ENCODE measurements at places on chromosomes 2 and 18.

DNA sequence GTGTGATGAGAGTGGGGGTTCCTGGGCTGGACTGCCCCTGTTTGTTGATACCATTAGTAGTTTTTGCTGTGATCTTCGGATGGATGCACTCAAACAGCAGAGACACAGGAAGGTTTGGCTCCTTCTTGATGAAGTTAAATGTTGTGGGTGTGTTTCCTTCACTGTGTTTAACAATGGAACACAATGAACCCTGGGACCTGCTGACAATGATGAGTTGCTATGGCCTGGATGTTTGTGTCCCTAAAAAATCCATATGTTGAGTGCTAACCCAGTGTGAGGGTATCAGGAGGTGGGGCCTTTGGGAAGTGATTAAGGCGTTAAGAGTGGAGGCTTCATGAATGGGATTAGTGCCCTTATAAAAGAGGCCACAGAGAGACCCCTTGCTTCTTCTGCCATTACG lies 237.4 kb upstream of the HS6ST1 start:
- no peak for DNase-seq

- no peak for DNase-seq
These were observed 21.3 kb upstream of the VRK2 start for GRCh38 chr2:58025150-58025933.

- no peak for DNase-seq
These were observed 1000.2 kb downstream of the TDRD15 start for GRCh38 chr2:22124003-22124402.

- DNase-seq: no peak
These were observed 901 bp downstream of the FEZ2 start for GRCh38 chr2:36597003-36597531.

GRCh38 chr2:131577812-131578211 lies 50.1 kb downstream of the CCDC74A start:
- no peak for DNase-seq

- no peak for DNase-seq
These were observed 261.2 kb downstream of the LOXHD1 start for GRCh38 chr18:46395795-46396194.

DNA sequence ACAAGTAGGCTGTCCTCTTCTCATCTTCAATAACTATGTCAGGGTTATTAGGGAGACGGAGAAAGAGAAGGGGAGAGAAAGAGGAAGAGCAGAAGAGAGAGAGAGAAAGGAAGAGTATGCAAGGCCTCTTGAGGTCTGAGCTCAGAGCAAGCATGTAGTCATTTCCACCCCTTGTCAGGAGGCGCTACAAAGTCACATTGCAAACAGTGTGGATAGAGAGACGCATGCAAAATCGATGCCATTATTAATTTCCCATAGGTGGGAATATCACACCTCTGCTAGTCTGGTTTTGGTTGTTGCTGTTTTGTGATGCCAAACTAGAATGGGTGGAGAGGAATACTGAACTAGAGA lies 24.2 kb upstream of the SERPINE2 start:
- no peak for DNase-seq

GRCh38 chr2:62202019-62202722 lies 6.3 kb downstream of the B3GNT2 start:
- no peak for DNase-seq

- no peak for DNase-seq
These were observed 252.3 kb downstream of the HAUS1 start for GRCh38 chr18:46356278-46357033.

GRCh38 chr2:170323743-170324142 lies 145.8 kb downstream of the MYO3B start:
- DNase-seq: no peak

DNA sequence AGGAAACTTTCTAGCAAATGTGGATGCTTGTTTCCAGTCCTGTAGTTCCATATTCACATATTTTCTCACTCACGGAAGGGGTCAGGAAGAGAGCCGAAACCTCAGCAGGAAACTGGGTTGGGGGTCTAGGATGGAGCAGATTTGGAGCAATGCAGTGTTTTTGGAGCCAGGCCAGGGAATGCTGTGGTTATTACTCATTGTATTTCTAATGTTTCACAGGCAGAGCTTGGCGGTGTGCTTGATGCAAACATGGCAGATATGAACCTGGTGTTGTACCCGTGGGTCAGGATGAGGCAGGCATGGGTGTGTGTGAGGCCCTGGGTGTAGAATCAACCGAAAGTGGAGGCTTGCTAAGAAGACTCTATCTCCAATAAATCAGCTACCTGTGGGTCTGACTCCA lies 34.6 kb upstream of the ACKR3 start:
- no peak for DNase-seq

GRCh38 chr18:56294484-56295183 lies 343.8 kb downstream of the TXNL1 start:
- no peak for DNase-seq

- no peak for DNase-seq
These were observed 15.5 kb downstream of the KLF7 start for GRCh38 chr2:207150284-207150683.

- DNase-seq: no peak
These were observed 13.6 kb downstream of the TCF23 start for GRCh38 chr2:27162151-27163121.

DNA sequence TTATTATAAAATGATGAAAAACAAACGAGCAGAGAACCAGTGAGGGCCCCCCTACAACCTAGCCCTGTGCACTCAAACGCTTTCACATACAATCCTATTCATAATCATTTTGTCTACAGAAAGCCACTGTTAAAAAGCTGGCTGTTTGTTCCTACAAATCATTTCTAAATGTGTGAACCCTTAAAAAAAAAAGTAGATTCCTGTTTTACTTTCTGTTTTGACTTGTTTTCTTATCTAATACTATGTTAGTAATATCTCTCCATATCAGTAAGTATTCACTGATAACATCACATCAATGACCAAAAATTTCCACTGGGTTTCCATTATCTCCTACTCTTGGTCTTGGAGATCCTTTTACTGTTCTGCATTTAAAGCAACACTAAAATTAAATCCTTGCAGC lies 128.8 kb upstream of the TTC39C start:
- no peak for DNase-seq

DNA sequence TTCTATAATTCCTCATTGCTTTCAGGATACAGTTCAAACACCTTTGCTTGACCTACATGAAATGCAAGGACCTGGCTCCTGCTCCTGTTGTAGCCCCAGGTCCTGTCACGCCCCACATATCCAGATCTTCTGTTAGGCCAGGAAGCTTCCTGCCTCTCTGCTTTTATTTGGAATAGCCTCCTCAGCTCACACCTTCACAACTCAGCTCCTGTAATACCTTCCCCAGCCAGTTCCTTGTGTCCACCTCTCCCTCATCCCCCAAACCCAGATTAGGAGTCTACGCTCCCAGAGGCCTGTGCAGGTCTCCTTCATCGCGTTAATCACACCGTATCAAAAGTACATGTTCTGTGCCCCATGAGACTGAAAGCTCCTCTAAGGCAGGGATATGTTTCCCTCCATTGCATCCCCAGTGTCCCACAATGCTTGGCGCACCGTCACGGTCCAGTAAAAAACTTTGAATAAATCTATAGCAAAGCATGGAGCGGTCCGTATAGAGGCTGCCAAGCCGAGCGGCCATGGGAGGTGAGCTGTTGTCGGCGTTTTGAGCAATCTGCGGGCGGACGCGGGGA lies 371 bp downstream of the MDH1B start:
- DNase-seq: no peak

- DNase-seq: no peak
These were observed 348.8 kb upstream of the GULP1 start for GRCh38 chr2:187942876-187943275.

- no peak for DNase-seq
These were observed 173.6 kb downstream of the ADCYAP1 start for GRCh38 chr18:1078301-1078700.

- DNase-seq: no peak
These were observed 203.9 kb downstream of the MTX2 start for GRCh38 chr2:176473177-176473576.

- DNase-seq: no peak
These were observed 2.0 kb upstream of the RAB17 start for GRCh38 chr2:237592425-237592980.

GRCh38 chr2:150909090-150909489 lies 352.6 kb downstream of the RBM43 start:
- DNase-seq: no peak

DNA sequence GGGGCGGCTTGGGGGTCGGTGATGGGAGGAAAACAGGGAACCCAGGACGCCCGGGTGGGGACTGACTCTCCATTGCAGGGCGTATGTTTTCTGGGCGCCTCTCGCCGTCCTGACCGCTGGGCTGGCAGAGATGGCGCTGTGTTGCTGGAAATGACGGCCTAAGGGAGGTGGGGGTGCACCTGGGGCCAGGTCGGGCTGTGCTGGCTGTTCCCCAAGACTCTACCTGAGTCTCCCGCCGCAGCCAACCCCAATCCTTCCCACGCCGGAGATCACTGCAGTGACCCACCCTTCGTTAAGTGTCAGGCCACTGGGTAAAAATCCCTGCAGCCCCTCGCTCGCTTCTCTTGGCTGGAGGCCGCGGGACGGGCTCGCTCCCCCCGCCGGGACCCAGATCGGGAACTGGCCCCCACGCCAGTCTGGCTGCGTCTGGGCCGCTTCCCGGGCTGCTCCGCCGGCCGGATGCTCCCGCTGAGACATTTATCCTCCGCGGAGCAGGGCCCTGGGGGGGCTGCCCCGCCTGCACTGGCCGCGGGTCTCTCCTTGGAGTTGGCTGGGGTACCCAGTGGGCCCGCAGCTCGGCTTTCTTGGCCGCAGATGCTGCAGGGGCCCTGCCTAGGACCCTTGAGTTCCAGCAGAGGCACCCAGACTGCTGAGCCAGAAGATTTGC lies 7.8 kb upstream of the ARMC9 start:
- DNase-seq: no peak

- no peak for DNase-seq
These were observed 143.5 kb downstream of the INSIG2 start for GRCh38 chr2:118231759-118232158.

DNA sequence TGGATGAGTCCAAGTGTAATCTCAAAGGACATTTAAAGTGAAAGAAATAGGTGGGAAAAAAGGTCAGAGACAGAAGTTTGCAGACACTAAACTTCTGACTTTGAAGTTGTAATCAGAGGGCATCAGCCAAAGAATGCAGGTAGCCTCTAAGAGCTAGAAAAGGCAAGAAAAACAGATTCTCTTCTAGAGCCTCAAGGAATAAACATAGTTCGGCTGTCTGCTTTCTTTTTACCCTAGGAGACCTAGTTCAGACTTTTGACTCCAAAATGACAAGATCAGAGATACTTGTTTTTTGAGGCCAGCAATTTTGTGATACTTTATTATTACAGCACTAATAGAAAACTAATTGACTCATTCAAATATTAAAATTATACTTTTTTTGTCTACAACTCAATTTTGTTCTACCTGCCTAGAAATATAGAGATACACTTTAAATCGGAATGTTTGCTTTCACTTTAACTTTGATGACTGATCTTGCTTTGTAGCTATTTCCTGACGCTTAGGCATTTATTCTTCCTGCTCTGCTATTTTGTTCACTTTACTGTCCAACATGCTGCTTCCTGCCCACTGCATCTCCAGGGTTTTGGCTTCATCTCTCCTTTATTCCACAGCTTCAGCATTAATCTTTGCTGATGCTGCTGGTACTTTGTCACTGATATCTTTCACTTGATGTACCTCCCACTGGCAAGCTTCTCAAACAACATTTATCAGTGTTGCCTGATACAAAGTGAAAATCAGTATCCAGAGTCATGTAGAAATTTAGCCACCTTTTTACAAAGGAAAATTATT lies 272.5 kb downstream of the DSEL start:
- DNase-seq: no peak

DNA sequence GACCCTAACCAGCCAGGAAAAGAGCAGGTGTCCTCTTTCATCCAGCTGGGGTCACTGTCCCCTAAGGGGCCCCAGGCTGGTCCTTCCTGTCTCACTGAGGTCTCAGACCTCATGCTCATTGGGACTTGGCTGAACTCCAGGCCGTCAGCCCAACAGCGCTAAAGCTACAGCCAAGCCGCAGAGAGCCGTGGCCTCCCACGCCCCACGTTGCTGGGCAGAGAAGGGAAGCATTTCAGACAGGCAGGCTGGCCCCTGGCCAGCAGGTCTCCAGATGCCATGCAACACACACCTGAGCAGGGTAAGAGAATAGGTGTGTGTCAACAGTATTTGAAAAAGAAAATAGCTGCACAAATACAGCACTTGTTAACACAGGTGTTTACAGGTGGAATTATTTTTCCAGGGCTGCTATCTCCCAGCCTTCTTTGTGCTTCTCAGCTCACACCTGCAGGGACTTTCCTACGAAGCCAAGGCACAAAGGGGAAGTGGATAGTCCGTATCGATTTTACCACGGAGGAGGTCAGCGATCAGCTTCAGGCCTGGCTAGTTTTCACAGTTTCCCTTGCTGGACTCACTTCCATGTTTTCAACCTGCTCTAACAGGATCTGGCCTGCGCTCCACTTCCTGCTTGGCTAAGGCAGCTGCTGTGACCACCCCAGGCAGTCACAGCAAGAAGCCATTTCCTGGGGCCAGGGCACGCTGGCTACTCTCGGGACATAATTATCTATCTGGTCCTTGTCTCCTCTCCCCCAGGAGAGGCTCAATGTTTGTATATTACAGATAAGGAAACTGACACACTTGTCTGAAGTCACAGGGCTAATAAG lies 156.1 kb upstream of the ID2 start:
- no peak for DNase-seq

DNA sequence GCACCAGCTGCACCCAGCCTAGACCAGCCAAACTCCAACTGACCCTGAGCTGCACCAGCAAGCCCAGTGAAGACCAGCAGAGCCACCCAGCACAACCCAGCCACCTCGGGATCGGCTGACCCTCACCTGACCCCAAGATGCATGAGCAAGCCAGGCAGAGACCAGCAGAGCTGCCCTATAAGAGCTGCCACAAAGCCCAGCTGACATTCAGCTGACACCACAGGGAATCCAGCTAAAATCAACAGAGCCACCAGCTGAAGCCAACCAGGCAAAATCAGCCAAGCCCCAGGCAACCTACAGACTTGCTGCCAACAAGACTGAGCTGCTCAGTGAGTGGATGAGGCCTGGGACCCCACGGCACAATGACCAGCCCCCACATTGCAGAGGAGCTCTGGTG lies 54.6 kb downstream of the CYP27C1 start:
- DNase-seq: no peak

GRCh38 chr18:13642440-13642827 lies 83.9 kb downstream of the FAM210A start:
- no peak for DNase-seq

DNA sequence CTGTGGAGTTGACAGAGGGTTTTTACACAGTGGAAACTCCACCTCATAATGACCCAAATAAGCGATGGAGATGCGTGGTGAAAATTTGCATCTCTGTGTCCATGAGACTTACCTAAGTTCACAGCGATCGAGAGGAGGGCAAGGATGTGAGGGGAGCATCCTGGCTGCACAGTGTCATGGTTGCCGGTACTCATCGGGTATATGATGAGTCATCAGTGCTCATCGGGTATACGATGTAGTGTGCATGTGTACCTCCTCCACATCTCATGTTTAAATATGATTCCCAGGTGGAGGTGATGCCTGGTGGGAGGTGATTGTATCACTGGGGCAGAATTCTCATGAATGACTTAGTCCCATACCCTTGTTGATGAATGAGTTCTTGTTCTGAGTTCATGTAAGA lies 233.5 kb downstream of the MYT1L start:
- no peak for DNase-seq
